ENCODE measurements at places on chromosomes 3 and 15.

GRCh38 chr15:78638658-78639314 lies 2.2 kb downstream of the CHRNB4 start:
- DNase-seq, result no peak

DNA sequence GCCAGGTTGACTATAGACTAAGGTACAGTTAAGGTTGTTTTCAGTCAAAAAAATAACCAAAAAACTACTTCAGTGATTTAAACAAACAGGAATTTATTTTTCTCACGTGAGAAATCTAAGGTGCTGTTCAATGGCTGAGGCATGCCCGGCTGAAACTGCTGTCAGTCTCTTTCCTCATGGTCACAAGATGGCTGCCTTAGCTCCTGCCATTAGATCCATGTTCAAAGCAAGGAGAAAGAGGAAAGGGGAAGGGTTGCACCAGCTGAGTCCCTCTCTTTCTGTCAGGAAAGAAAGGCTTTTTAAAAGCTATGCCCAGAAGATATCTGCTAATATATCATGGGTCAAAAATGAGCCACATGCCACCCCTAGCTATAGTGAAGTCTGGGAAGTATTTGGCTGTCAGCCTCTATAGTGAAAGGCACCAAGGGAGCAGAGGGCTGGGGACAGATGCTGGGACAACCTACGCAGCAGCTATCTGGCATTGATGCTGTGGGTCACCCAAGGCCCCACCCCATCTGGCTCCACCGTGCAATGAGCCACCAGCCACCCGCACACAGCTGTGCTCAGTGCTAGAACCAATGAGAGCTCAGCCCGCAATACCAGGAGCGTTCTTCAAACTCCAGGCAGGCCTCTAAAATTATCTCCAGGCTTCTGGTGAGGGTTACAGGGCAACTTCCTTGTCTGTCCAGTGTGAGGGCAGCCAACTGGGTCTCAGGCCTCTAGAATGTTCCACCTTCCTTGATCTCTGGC lies 64.7 kb upstream of the GATA2 start:
- DNase-seq, result no peak

GRCh38 chr15:70159713-70160009 lies 61.9 kb upstream of the TLE3 start:
- no peak for DNase-seq

DNA sequence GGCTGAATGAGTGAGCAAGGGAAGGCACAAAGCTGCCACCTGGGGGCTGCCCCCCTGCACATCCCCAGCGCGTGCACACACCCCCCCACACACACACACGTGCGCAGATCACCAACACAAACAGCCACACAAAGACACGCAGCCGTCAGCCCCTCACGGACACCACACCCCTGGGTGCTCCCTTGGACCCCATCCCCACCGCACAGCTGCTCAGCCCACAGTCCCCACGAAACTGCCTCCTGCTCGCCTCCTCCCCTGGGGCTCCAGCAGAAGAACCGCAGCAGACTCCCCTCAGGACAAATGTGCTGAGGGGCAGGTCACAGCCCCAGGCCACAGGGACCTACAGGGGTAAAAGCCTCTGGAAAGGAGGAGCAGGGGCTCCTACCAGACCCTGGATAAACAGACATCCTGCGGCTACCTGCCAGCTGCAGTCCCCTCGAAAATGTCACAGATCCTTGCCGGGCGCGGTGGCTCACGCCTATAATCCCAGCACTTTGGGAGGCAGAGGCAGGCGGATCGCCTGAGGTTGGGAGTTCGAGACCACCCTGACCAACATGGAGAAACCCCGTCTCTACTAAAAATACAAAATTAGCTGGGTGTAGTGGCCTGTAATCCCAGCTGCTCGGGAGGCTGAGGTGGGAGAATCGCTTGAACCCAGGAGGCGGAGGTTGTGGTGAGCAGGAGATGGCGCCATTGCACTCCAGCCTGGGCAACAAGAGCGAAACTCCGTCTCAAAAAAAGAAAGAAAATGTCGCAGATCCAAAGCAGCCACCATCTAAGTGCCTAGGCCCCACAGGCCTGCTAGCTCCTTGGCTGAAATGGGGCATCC lies 6.5 kb downstream of the TWF2 start:
- DNase-seq, result no peak

GRCh38 chr3:194007592-194008337 lies 128.2 kb upstream of the HES1 start:
- DNase-seq, result no peak

DNA sequence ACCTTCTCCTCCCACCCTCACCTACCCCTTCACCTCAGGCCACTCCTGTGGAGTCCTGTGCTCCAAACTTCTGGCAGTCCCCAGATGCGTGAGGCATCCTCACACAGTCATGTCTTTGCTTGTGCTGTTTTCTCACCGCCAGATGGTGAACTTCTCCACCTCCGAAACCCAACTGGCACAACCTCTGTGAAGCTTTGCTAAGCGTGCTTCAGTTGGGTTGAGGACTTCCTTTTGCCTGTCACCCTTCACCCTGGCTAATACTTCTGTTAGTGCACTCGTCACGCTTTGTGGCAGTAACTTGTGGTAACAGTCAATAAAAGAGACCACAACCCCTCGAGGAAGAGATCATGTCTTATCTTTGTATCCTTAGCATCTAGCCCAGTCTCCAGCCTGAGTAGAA lies 42.0 kb upstream of the SKOR1 start:
- peak; percentile 6 for DNase-seq

DNA sequence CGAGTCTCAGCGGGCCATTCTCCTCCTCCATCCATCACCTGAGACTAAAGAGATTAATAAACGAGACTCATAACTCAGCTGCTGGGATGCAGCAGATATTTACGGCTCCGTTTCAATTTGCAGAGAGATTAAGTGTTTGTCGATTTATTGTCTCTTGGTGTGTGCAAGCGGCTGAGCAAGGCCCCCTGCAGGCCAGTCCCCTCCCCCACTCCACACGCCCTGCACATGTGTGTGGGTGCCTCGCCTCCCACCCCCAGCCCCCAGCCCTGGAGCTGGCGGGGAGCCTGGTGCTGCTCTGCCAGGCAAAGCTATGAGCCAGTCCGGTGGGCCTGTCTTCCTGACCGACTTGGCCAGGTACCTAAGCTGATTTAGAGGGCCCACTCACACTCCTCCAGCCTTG lies 63.0 kb downstream of the CYP11A1 start:
- DNase-seq, result no peak

GRCh38 chr3:64022451-64023186 lies 675 bp downstream of the PSMD6 start:
- no peak for DNase-seq

All from stimulated activated CD4-positive, alpha-beta T cell treated with anti-CD3 and anti-CD28 coated beads, TNF-alpha, amount 100 ng/mL, for 24 hours (primary cell).